Stimulated activated CD8-positive, alpha-beta memory T cell treated with anti-CD3 and anti-CD28 coated beads, Interleukin-4, amount 100 ng/mL, for 1 hour (primary cell): ENCODE measurements at places on chromosomes 11 and 22.

- no peak for DNase-seq
Observed at GRCh38 chr11:87528752-87529151, 491.0 kb downstream of the TMEM135 start.

DNA sequence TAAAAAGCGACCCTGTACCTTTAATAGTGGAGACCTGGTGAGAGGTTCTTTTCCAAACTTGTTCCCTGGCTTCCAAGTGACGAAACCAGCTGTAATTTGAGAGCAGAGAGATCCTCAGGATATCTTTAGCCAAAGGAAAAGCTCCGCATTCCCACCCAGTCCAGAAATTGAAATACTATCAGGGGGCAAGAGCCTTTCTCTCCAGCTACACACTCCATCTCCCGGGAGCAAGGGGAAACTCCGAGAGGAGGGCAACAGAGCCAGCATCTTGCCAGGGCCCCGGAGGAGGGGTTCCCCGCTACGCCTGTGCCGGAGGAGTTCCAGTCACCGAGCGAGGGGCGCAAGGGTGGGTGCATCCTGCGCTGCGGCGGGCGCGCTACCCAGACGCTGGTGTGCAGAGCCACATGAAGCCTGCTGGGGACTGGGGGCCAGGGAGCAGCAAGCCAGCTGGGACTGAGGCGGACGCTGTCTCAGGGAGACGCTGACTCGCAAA lies at the start of gene FIBIN:
Gene FIBIN, plus strand, starts transcription at position 148 of the 493 bp plus-strand sequence. CDS start 415 bp downstream, outside the sequence.
- DNase-seq: no peak

DNA sequence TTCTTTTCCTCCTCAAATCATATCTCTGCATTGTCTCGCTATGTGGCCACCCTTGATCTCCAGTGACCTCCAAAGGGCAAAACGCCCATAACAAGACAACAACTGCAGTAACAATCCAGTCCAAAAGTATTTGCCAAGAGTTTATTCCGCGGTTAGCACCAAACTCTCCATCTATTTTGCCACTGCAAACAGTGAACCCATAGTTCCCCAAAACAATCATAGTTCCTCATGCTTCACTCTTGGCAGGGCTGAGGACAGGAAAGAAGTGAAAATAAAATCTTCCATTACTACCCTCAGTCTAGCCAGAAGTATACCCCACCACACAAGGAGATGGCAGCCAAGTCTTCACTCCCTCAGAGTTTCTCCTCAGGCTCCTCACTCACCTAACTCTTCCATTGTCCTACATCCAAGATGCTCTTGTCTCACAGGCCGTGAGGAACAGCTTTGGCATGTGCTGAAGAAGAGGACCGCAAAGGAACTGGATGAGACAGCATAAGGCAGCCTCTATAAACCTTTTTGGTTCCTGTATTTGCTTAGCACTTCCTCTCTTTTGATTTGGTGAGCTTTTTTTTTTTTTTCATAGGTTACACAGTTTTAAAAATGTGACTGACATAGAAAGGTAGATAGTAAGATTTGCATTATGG lies at the start of gene LPXN:
Gene LPXN, minus strand, starts transcription at position 480 of the 644 bp plus-strand sequence. Its CDS starts 84 bp downstream, at position 396.
- DNase-seq: peak; percentile 15

DNA sequence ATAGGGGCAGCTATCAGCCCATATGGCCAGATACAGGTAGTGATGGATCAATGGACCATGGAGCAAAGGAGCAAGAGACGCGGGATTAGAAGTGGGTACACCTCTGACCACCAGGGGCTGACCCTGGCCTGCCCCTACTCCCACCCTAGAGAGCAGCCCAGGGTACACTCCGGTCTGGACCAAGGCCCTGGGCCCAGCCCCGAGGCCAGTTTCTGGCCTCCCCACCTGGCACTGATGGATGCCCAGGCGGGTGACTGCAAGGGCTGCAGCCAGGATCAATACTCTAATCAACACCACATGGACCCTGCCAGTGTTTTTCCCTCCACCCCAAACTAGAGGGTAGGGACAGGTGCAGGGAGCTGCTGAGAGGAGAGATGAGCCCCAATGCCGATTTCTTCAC lies 74.1 kb upstream of the NECTIN1 start:
- DNase-seq: no peak

DNA sequence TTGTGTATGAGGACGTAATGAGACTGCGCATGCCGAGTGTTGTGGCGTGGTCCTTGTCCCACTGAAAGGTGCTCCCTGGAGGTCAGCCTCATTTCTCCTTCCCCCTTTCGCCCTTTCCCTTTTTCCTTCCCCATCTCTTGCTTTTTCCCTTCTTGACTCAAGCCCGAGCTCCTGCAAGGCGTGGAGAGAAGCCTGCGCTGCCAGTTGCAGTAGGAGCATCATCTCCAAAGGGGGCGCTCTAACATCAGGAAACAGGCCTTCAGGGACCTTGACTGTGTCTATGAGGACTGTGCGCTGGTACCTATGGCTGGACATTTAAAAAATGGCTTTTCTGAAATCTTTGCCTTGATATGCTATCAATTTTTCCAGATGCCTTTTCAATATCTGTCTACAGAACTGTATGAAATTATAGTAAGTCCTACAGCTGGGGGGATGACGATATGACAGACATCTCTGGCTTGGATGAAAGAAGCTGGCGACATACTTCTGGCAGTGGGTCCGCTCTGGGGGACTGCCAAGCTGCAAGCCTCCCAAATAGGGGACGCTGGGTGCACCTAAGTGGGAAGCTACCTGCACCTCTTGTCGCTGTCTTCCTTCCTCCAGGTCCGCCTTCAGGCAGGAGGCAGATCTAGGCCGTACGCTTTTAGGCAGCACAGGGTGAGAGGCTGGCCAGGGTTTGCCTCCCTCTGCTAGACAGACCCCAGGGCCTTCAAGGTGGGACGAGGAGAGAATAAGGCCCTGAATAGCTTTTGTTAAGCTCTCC lies 96.5 kb downstream of the NXPE2 start:
- DNase-seq: no peak

DNA sequence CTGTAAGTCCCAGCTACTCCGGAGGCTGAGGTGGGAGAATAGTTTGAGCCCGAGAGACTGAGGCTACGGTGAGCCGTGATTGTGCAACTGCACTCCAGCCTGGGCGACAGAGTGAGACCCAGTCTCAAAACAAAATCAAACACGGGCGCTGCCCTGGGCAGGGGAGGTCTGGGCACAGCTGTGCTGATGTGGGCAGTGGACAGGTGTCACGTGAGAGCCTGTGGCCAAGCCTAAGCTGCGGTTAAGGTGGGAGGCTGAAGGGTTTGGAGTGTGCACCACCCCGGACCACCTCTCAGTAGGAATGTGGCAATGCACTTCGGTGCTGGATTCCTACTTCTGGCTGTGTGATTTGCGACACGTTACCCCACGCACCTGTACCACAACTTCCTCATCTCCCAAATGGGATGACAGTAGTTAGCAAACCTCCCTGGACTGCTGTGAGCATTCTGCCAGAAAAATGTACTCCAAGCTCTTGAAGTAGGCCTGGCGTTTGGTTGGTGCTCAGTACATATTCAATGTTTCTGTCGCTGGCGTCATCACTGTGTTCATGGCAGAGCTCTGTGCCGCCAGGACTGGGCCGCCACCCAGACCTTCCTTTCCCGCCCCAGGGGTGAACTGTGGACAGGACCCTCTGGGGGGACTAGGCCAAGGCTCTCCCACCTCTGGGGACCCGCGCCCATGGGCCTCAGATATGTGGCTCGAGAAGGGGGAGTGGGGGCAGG lies 807 bp upstream of the ZNF74 start:
- no peak for DNase-seq

DNA sequence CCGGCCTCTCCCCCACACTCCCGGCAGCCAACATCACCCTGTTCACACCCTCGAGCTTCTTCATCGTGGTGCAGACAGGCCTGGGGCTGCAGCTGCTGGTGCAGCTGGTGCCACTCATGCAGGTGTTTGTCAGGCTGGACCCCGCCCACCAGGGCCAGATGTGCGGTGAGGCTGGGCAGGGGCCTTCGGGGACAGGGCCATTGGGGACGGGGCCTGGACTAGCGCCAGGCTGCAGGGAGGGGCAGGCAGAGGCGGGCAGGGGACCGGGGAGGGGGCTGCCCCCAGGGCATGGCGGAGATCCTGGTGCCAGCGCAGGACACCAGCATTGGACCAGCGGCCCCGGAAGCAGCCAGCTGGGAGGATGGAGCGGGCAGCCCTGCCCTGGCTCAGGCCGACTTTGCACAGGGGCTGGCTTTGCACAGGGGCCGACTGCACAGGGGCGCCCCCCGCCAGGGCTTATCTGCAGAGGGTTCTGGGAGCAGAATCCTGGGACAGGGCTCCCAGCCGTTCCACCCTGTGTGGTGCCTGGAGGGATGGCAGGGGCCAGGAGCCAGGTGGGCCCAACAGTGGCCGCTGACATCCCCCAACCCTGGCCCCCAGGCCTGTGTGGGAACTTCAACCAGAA lies 8.6 kb downstream of the MUC5B start:
- no peak for DNase-seq

- DNase-seq: no peak
Observed at GRCh38 chr11:120338107-120338933, 2.1 kb downstream of the ARHGEF12 start.

DNA sequence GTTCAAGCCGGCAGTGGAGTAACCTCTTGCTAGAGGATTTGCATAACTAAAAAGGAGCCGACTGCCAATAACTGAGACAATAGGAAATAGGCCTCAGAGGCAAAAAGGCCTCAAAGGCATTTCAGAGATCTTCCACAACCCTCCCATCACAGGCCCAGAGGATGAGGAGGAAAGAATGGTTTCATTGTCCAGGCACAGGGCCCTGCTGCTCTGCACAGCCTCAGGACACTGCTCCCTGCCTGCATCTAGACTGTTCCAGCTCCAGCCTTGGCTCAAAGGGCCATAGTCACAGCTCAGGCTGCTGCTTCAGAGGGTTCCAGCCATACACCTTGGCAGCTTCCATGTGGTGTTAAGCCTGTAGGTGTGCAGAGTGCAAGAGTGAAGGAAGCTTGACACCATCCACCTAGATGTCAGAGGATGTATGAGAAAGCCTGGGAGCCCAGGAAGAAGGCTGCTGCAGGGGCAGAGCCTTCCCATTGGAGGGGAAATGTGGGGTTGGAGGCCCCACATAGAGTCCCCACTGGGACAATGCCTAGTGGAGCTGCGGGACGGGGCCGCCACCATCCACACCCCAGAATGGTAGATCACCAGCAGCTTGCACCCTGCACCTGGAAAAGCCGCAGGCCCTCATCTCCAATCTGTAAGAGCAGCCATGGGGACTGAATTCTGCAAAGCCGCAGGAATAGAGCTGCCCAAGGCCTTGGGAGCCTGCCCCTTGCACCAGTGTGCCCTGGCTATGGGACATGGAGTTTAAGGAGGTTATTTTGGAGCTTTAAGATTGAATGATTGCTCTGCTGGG lies 8.2 kb upstream of the LRP5 start:
- DNase-seq: no peak

- DNase-seq: no peak
Observed at GRCh38 chr22:43310311-43310710, 32.9 kb downstream of the SCUBE1 start.

GRCh38 chr11:62770778-62771143 lies 435 bp upstream of the TAF6L start:
- DNase-seq: no peak

- no peak for DNase-seq
Observed at GRCh38 chr11:2883979-2884815, 1.4 kb downstream of the CDKN1C start.

DNA sequence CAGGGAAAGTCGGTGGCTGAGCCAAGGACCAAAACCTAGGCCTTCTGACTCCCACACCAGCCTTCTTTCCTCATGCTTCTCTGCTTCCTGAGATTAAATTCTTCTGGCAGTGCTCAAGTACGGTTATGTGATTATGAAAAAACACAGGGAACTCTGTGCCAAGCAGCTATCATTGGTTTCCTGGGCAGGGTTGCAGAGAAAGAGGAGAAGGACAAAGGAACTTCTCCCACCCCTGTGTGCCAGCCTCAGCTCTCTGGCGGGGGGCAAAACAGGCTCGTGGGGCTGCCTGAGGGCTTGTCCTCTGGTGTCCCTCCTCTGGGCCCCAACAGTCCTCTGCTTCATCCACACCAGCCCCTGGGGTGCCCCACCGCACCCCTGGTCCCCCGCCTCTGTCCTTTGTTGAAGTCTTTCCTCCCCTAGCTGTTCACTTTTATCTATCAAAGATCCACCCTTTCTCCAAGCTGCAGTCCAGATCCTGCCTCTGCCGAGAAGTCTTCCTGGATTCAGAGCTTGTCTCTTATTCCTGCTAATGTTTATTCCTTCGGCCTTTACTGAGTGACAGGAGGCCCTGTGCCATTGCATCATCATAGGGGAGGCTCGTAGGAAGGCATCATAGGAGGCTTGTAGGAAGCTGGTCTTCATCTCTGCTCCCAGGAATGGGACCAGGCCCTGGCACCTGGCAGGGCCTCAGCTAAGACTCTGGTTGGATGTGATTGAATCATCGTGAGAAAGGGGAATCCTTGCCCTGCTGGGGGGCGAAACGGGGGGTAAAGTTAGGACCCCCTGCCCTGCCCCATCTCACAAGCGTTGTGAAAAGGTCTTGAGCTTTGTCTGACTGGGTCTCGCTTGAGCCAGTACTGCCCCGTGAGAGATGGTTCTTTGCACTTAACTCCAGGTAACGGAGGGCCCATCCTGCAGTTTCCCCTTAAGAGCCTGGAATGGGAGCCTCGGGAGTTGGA lies 11.5 kb upstream of the FTH1 start:
- no peak for DNase-seq

GRCh38 chr11:77086521-77087472 lies 15.8 kb upstream of the OMP start:
- no peak for DNase-seq

DNA sequence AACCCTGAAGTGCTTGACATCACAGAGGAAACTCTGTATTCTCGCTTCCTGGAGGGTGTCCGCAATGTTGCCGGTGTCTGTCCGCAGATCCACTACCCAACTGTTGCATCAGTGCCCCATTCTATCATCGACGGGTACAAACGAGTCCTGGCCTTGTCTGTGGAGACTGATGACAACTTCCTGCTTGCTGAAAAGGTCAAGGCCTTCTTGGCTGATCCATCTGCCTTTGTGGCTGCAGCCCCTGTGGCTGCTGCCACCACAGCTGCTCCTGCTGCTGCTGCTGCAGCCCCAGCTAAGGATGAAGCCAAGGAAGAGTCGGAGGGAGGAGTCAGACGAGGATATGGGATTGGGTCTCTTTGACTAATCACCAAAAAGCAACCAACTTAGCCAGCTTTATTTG lies 42.9 kb upstream of the DAGLA start:
- DNase-seq: no peak

DNA sequence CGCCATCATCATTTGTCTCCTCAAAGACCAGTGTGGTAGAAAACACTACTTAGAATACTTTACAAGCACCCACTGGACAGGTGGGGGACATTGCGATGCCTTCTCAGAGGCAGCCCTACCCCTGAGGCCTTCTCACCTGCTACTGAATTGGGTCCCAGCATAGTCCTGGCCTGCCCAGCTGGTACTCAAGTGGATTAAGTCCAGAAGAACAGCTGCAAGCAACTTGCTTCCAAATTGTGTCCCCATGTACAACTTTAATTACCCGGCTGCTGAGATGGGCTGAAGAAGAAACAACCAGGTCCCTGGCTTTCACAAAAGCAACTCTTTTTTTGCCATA lies 12.3 kb downstream of the ABTB2 start:
- DNase-seq: no peak
